Stimulated activated CD4-positive, alpha-beta T cell treated with anti-CD3 and anti-CD28 coated beads, Interleukin-1b, Interleukin-23, amount 100 ng/mL, for 48 hours (primary cell): ENCODE measurements at places on chromosomes 6 and 20.
A peak's percentile ranks its signal among the peaks of the same experiment; 100 is the strongest.

DNA sequence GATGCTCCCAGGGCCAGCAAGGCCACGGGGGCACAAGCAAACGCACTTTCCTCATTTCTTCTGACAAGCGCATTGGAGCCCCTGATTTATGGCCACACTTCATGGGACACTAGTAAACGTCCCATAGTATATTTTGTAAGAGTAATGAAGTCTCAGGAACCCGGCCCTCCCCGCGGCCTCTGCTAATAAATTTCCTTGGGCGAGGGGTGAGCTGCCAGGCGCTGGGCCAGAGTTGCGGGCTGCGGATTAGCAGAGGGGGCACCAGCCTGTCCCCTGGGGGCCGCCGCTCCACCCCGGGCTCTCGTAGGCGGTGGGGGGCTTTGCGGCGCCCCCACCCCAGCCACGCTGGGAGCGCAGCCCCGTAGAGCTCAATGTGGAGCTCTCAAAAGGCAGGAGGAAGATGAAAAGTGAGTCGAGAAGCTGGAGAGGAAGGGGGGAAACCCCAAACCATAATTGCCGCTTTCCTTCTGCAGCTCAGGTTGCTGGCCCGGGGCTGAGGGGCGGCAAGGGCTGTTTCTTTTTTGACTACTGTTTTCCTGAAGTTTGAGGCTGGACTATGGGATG lies 173.6 kb downstream of the CDC5L start:
- DNase-seq: no peak

- DNase-seq: no peak
These were observed 98.2 kb downstream of the PSMG4 start for GRCh38 chr6:3356824-3357420.

- no peak for DNase-seq
These were observed 22.3 kb downstream of the STX7 start for GRCh38 chr6:132490478-132491204.

GRCh38 chr6:140988780-140989179 lies 1143.9 kb upstream of the GJE1 start:
- no peak for DNase-seq

- no peak for DNase-seq
These were observed 27.1 kb upstream of the TOP1 start for GRCh38 chr20:41001497-41001896.

DNA sequence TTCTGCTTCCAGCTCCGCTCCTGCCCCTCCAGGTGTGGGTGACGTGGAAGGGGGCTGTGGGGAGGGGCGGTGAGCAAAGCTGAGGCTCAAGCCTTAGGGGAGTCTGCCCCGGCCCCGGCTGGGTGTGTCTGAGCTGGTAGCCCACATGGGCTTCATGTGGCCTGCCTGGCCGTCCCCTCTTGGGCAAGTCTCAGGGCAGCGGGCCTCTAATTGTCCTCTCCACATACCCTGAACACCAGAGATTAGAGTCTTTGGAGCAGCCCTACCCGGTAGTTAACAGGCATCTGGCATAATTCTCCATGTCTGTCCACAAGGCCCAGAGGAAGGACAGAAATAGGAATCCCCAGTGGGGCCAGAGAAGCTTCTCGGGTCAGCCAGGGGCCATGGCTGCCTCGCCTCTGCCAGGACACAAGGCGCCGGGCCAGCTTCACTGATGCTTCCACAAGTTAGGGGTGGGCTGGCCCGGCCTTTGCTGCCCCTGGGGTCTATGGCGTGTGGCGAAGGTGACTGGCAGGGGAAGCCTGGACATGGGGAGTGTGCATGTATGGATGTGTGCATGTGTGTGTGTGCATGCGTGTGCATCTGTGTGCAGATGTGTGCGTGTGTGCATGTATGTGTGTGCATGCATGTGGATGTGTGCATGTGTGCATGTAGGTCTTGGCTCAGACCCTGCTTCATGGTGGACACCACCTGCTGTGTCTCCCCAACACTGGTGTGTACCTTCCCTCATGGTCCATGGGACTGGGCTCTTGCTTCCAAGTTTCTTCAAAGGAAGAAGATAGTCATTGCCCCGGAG lies 24.0 kb downstream of the FRMD1 start:
- no peak for DNase-seq

GRCh38 chr20:18909254-18909653 lies 95.7 kb downstream of the SCP2D1 start:
- DNase-seq: no peak

- no peak for DNase-seq
These were observed 7.9 kb downstream of the SNX14 start for GRCh38 chr6:85585741-85586140.

GRCh38 chr6:52000064-52000463 lies 87.3 kb downstream of the PKHD1 start:
- no peak for DNase-seq

GRCh38 chr6:150541576-150541975 lies 58.1 kb upstream of the PLEKHG1 start:
- no peak for DNase-seq

DNA sequence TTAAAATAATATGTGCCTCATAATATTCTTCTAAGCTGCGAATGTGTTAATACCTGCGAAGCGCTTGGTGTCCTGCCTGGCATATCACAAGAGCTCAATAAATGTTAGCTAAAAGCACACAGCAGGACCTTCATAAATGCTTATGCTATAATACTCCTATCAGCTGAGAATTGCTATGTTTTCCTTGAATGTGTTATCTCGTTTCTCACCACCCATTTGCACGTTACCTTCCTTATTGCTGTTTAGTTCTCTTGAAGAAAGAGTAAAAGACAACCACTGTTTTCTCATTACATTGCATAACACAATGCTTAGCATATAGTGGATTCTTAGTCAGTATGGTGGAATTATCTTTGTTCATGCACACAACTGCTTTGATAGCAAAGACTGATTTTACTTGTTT lies 76.6 kb downstream of the EDN1 start:
- no peak for DNase-seq

GRCh38 chr6:24632573-24632972 lies 13.4 kb downstream of the KIAA0319 start:
- DNase-seq: no peak

GRCh38 chr20:57609086-57609841 lies 11.0 kb downstream of the ZBP1 start:
- no peak for DNase-seq

GRCh38 chr6:44233567-44234100 lies 10.2 kb downstream of the SLC29A1 start:
- DNase-seq: no peak

GRCh38 chr6:130473886-130474285 lies 108.1 kb downstream of the TMEM200A start:
- peak; percentile 27 for DNase-seq

DNA sequence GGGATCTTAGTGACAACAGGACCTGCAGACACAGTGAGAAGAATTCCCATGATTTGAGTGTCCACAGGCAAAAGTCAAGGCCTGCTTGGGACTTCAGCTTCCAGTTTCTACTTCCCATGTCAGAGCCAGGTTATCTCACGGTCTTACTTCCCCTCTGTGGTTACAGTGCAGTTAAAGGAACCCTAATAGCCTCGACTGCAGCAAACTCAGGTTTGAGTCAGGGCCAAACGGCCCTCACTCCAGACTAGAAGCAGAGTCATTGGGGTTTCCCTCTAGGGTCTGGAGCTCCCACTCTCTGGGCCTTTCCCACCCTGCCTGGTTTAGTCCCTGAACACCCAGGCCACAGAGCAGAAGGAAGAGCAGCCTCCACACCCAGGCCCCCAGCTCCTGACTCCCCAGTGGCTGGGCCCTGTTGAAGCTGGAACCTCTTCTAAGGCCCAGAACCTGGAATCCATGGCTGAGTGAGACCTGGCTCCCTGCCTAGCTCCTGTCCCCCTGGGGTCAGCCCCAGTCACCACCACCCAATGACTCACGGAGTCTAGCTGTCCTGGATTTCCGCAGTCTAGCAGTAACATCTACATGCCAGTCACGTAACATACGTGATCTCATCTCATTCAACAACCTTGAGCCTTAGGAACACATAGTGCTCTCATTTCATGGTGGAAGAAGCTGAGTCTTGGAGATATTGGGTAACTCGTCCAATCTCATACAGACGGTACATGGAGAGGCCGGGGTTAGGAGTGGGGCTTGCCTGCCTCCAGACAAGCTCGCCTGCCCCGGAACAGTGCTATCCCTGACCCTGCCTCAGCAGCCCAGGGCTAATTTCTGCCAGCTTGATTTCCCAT lies 9.2 kb upstream of the GHRH start:
- no peak for DNase-seq

- no peak for DNase-seq
These were observed 117.2 kb upstream of the ESR1 start for GRCh38 chr6:151690303-151690702.

DNA sequence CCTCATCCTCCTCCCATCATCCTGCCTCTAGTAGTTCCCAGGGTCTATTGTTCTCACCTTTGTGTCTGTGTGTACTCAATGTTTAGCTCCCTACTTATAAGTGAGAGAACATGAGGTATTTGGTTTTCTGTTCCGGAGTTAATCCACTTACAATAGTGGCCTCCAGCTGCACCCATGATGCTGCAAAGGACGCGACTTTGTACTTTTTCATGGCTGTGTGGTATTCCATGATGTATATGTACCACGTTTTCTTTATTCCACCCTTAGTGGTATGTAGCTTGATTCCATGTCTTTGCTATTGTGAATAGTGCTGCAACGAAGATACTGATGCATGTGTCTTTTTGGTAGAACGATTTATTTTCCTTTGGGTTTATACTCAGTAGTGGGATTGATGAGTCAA lies 18.5 kb upstream of the ABT1 start:
- DNase-seq: no peak

DNA sequence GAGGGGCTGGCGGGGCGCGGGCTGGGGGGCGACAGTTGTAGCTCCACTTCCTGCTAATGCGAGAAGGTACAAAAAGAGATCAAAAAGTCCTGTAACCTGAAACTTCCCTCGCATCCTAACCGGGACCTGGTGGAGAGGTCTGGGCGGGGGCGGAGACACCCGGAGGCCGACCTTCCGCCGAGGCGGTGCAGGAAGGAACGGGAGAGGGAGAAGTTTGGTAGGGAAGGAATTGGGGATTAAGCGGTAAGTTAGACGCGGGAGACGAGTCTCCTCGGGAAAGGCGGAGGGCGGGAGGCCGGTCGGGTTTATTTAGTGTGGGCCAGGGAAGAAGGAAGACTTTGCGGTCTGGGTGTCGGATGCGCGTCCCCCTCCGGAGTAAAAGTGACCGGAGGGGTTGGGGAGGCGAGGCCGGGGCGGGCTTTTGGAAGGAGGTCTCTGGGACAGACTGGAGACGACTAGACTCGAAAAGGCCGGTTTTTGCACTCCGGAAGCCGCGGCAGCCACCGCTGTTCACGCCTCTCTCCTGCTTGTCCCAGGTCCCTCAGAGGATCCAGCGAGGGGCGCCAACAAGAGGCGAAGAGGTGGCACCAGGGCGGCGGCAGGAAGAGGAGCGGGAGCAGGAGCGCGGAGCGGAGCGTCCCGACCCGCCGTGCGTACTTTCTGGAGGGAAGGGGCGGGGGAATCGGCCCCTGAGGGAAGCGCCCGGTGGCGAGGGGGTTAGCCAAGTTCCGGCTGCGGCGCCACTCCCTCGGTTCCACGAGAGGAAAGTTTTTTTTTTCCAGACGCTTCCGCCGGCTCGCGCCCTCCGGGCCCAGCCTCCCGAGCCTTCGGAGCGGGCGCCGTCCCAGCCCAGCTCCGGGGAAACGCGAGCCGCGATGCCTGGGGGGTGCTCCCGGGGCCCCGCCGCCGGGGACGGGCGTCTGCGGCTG lies 734 bp downstream of the TPBG start:
- no peak for DNase-seq
